Left kidney (tissue), 8 donors: ENCODE measurements at places on chromosomes 16 and 17. TPM values are rescaled to one million over a fixed set of nuclear protein-coding genes. Genes with fewer than 3 reads are reported as not detected.

SULT1A1 gene
- polyA plus RNA-seq: 30.8 TPM

TMC6 gene
- polyA plus RNA-seq: 24.8 TPM

DNA sequence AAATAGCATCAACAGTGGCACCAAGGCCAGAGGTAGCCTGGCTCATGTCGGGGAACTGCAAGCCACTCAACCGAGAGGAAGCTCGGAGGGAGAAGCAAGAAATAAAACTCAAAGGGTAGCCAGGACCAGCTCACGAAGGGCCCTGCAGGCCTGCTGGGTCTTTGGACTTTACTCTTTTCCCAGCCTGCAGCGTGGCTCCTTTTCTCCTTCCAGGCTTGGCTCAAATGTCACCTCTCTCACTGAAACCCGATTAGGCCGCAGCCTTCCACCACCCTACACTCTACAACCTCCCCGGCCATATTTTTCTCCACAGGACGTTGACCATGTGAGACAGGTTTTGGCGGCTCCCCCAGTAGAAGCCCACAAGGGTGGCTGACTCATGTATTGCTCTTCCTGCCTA lies 38.1 kb downstream of the CALB2 start:
- peak; percentile 11 for DNase-seq

DNA sequence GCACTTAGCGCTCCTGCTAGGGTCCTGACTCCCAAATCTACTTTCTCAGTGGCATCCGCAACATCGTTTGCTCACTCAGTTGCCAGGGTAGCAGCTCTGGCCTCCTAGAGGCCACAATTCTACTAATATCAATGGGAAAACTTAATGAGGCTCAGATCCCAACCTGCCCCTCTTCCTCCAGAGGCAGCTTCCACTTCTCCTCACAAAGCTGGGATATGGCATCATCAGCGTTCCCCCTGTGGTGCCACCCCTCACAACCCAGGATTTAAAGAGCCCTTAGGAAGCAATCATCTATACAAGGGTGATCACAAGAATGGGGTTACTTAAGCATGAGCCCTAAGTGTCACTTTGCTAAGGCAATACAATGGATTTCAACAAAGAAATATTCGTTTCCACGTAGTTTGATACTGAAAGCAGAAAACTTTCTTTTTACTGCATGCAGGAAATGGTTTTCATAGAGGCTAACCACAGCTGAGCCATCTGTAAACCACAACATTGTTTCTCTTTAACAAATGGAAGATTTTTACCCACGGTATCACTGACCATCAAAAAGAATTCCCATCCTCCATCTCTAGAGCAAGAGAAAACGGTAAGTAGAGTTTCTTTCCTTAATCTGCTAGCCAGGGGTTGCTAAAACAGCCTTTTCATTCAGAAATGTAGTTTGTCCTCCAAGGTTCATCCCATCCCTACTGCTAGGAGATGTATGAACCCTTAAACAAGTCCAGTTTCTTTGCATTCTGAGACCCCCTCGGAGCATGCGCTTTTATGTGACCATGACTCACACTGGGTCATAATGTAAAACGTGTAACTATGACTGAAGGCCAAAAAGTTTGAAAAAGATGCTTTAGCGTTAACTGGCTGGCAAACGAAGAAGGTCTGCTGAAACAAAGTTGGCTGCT lies 68.3 kb upstream of the BCAR1 start:
- no peak for DNase-seq

GRCh38 chr16:6576606-6577005 lies 756.0 kb upstream of the RBFOX1 start:
- peak; percentile 28 for DNase-seq

DNA sequence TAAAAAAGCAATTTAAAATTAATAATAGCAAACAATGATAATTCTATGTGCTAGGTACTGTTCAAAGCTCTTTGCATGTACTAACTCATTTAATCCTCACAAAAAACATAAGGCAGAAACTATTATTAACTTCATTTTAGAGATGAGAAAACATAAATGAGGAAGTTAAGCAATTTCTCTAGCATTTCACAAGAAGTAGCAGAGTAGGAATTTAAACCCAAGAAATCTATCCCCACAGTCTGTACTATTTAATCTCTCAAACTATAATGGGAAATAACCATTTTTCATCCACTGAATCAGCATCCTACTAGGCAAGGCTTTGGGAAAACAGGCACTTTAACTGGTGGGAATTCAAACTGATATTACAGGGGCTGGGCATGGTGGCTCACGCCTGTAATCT lies 42.2 kb upstream of the INTS2 start:
- DNase-seq: no peak
